ENCODE measurements at places on chromosomes 16 and 17.

DNA sequence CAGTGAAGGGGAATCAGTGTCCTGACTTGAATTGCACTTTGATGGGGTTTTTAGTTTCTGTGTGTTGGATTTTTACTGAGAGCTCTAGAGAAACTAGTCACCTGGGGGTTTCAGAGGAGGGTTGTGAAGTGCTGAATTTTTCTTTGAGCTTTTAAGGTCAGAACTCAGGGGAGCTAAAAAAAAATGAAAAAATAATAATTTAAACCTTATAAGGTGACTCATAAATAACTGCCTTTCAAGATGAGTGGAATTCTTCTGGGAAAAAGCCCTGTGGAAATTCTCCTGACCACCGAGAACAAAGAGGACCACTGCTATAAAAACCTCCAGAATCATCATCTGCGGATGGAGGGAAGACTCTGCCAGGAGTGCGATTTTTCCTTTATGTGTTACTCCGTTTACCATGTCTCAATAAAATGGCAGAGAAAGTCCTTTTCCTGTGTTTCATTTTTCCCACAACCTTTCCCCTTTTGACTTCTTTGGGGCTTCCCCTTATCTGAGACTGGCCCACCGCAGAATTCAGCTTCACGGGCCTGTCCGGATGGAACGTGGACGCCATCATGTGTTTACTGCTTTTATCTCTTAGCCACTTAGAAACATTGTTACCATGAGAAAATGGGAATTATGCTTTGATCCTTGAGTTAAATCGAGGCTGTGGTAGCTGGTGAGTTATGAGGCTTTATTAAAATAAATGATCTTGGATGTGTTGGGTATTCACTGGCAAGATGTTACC lies 39.7 kb downstream of the RPTOR start:
- DNase-seq, result no peak

GRCh38 chr16:74322301-74322710 lies 25.7 kb downstream of the PSMD7 start:
- DNase-seq, result no peak

DNA sequence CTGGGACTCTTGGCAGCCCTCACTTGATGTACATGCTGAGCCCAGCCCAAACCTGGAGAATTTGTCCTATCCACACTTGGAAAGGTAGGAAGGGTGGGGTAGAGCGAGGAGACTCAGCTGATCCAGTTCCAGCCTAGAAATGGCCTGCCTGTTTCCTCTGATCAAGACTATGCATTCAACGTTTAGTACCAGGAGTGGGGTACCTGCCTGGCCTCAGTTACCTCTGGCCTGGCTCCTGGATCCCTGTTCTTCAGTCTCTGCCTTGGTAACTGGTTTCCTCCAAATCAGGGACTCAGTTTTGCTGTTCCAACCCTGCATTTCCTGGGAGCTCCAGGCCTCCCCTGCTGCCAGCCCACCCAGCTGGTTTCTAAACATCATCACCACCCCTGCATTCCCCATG lies 233.5 kb downstream of the GSG1L start:
- DNase-seq, result no peak

- DNase-seq, result no peak
Measured at GRCh38 chr17:9669551-9670008, 24.3 kb downstream of the USP43 start.

- peak; percentile 47 for DNase-seq
Measured at GRCh38 chr17:72725433-72726068, 366.9 kb downstream of the SLC39A11 start.

DNA sequence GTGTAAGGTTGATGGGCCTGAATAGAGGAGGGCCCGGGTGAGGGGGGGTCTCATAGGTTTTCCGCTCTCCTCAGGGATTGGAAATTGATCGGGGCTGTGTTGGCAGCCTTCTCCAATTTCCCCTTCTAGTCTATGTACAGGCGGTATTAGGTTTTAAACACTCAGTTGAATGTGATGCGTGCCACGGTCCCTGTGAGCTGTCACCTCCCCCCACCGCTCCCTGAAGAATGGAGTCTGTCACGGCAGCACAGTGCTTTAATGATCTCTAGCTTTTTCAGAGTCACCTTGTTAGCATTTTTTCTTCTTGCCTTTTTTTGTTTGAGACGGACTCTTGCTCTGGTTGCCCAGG lies 800 bp downstream of the COX4I1 start:
- DNase-seq, result peak; percentile 43

- DNase-seq, result no peak
Measured at GRCh38 chr16:67342616-67343015, 16.0 kb downstream of the LRRC36 start.

DNA sequence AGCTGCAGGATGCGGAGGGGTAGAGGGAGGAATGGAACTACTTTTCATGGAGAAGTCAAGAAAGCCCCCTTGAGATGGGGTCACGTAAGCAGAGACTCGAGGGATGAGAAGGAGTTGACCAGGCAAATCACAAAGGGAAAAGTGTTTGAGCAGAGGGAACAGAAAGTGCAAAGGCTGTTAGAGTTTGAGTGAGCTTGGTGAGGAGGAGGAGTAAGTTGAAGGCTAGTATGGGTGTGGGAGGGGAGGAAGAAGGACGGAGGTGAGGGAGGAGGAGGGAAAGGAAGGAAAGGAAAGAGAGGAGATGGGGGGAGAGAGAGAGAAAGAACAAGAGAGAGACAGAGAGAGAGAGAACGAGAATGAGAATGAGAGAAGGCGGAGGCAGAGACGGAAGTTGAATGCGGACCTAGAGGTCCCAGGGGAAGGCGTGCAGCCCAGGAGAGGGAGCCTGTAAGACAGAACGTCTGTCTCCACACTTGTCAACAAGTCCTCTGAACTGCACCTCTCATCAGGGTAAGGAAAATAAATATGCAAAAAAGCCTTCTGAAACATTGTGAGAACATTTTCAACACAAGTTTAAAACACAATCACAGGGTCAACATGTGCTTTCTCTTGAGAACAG lies 279.8 kb upstream of the EEF2KMT start:
- no peak for DNase-seq

GRCh38 chr17:77281122-77281903 lies 140.5 kb downstream of the SEC14L1 start:
- peak; percentile 62 for DNase-seq

- no peak for DNase-seq
Measured at GRCh38 chr16:5776876-5777275, 679.3 kb upstream of the EEF2KMT start.

DNA sequence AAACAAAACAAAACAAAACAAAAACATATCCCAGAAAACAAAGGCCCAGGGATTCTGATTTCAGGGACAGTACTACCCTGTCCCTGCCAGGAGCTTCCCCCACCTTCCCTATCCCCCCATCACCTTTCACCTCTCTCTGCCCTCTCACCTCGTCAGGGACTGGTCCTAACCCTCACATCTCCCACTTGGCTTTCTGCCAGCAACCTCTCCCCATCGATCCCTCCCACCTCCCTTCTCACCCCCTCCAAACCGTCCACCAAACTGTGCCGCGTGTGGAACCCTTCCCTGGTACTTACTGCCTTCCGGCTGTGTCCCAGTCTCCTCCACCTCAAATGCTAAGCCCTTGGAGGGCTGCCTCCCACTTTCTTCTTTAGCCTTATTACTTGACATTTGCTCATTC lies 36.4 kb downstream of the TMEM186 start:
- no peak for DNase-seq

DNA sequence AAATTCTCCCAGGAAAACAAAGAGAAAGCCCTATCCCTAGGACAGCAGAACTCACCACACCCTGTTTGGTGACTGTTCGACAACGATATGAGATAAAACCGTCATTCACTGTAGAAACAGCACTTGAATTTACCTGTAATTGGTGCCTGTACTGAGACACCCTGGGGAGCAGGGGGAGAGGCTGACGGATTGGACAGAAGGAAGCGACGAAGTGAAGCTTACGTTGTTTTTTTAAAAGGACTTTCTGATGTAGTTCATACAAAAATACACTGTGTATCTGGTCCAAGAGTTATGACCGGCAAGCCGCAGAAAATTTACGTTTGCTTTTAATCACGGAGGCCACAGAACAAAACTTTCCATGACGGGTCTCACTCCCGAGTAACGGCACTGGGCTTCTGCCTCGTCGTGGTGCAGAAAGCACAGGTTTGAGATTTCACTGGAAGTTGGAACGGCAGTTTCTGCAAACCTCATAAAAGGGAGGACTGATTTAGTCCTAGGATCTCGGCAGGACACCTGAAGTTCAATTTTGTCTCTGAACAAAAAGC lies 9.7 kb downstream of the NXN start:
- DNase-seq, result no peak

- no peak for DNase-seq
Measured at GRCh38 chr16:87442581-87442966, 50.2 kb downstream of the ZCCHC14 start.

- no peak for DNase-seq
Measured at GRCh38 chr16:29900888-29901606, 759 bp downstream of the ASPHD1 start.

- DNase-seq, result no peak
Measured at GRCh38 chr16:28259091-28259780, 33.1 kb upstream of the SBK1 start.

DNA sequence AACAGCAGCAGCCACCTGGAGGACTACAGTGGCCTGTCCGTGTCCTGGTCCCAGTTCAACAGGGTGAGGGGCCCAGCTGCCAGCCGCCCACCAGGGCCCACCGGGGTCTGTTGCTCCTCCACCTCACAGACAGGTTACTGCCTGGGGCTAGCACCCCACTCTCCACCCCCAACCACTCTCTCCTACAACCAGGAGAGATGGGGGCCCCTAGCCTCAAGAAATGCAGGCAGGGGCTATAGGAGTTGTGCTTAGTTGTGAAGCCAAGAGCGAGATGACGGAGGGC lies 18.0 kb downstream of the STAT5A start:
- DNase-seq, result no peak

- no peak for DNase-seq
Measured at GRCh38 chr16:27450196-27450549, 48.2 kb downstream of the IL21R start.

GRCh38 chr17:62085511-62086408 lies 20.7 kb upstream of the MED13 start:
- no peak for DNase-seq

- no peak for DNase-seq
Measured at GRCh38 chr17:2867441-2868424, 71.5 kb downstream of the RAP1GAP2 start.

DNA sequence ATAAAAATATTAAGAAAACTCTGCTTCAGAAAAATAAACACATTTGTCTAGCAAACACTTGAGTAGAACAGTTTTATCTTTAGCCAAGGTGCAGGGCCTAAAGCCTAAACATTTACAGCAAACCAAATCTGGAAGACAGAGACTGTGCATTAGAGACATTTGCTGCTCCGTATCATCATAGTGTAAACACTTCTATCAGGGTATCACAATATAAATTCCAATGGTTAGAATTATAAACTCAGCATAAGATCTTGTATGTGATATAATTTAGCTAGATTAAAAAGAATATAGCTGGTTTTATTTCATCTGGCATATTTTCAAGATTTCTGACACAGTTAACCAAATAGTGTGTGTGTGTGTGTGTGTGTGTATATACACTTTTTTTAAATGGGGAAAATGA lies 133.8 kb upstream of the NACA2 start:
- DNase-seq, result no peak

DNA sequence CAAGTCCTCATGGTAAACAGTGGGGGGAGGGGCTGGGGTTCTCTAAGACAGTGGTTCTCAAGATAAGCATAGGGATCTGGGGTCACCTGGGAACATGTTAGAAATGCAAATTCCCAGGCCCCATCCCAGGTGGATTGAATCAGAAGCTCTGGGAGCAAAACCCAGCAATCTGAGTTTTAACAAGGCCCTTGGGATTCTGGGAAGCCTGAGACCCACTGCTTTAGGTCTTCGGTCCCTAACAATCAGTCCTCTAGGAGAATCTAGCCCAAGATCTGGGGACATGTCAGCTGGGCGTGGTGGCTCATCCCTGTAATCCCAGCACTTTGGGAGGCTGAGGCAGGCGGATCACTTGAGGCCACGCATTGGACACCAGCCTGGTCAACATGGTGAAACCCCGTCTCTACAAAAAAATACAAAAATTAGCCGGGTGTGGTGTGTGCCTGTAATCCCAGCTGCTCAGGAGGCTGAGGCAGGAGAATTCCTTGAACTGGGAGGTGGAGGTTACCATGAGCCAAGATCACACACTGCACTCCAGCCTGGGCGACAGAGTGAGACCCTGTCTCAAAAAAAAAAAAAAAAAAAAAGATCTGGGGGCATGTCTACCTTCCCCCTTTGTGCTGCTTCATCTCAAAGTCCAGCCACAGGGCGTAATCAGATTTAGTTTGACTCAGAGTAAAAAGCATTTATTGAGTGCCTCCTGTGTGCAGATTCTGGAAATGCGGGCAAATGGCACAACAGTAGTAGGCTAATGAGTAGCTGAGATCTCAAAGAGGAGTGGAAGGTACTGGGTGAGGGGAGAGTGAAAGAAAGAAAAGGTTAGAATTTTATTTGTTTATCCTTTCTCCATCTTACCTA lies 8.8 kb upstream of the NR1D1 start:
- DNase-seq, result no peak

DNA sequence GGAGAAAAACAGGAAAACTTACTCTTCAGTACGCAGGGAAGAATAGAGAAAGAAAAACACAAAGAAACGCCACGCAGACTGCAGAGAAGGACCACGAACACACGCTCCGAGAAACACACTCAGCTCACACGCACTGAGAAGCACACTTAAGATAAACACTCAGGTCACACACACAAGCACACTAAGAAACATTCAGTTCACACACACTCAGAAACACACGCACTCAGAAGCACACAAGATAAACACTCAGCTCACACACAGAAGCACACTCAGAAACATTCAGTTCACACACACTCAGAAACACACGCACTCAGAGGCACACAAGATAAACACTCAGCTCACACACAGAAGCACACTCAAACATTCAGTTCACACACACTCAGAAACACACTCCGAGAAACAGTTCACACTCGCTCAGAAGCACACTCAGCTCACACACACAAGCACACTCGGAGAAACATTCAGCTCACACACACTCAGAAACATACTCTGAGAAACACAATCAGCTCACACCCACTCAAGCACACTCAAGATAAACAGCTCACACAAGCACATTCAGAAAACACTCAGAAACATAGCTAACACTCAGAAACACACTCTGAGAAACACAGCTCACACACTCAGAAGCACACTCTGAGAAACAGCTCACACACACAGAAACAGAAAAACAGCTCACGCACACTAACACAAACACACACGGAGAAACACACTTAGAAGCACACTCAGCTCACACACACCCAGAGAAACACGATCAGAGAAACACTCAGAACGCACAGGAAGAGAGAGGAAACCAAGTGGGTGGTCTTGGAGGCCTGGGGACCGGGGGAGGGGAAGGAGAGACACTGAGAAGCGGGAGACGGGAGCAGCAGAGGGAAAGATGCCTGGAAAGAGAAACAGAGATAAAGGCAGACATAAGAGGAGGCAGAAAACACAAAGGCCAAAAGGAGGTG lies 908 bp downstream of the TMEM98 start:
- no peak for DNase-seq

GRCh38 chr17:81690066-81690465 lies 6.3 kb downstream of the HGS start:
- DNase-seq, result no peak

DNA sequence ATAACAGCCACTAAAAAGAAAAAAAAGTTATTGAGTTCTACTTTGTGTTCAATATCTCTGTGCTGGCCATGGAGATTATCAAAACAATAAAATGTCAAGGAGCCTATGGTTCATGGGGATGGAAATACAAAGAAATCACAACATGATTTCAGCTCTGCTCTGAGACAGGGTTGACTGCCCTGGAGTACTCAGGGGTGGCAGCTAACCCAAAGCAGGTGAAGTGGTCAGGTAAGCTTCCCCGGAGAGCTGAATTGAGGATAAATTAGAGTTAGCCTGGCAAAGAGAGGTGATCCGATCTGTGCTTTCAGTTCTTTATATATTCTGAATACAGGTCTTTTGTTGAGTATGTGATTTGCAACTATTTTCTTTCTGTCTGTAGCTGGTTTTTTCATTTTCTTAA lies 119.3 kb upstream of the TMEM97 start:
- no peak for DNase-seq
